ENCODE measurements at places on chromosomes 7 and 10.

GRCh38 chr7:107846324-107846723, 43.3 kb upstream of the SLC26A3 start:
- no peak overlapping the region for H3K4me3 ChIP-seq
- H3K4me1 ChIP-seq, result no peaks in the 10 kb centered on the region
- DNase-seq, result no peak
- H3K27ac ChIP-seq, result no peak overlapping the region
- H3K27me3 ChIP-seq, result no peaks in the 10 kb centered on the region
- H3K36me3 ChIP-seq, result no peaks in the 10 kb centered on the region

GRCh38 chr10:95815701-95816240, 59.8 kb downstream of the ENTPD1 start:
- no peak for DNase-seq
- no peak overlapping the region for H3K27ac ChIP-seq
- H3K4me1 ChIP-seq, result peaks cover 11% of the 10 kb centered on the region
- no peaks in the 10 kb centered on the region for H3K27me3 ChIP-seq
- no peaks in the 10 kb centered on the region for H3K36me3 ChIP-seq
- H3K4me3 ChIP-seq, result no peak overlapping the region

- H3K27me3 ChIP-seq, result no peaks in the 10 kb centered on the region
- H3K4me1 ChIP-seq, result no peaks in the 10 kb centered on the region
- no peak overlapping the region for H3K27ac ChIP-seq
- no peaks in the 10 kb centered on the region for H3K36me3 ChIP-seq
- no peak for DNase-seq
Observed at GRCh38 chr7:24764011-24764410, 6.7 kb upstream of the GSDME start.

DNA sequence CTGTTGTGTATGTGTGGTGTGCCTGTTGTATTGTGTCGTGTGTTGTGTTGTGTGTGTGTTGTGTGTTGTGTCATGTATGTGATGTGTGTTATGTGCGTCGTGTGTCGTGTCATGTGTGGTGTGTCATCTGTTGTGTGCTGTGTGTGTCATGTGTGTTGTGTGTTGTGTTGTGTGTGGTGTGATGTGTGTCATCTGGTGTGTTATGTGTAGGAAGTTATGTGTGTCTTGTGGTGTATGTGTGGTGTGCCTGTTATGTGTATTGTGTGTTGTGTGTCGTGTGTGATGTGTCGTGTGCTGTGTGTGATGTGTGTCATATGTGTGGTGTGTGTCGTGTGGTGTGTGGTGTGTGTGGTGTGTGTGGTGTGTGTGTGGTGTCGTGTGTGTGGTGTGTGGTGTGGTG, 145.2 kb downstream of the DNAJB6 start:
- H3K27me3 ChIP-seq, result no peaks in the 10 kb centered on the region
- H3K4me1 ChIP-seq, result peaks cover 30% of the 10 kb centered on the region
- no peaks in the 10 kb centered on the region for H3K36me3 ChIP-seq
- no peak overlapping the region for H3K27ac ChIP-seq
- DNase-seq, result no peak

DNA sequence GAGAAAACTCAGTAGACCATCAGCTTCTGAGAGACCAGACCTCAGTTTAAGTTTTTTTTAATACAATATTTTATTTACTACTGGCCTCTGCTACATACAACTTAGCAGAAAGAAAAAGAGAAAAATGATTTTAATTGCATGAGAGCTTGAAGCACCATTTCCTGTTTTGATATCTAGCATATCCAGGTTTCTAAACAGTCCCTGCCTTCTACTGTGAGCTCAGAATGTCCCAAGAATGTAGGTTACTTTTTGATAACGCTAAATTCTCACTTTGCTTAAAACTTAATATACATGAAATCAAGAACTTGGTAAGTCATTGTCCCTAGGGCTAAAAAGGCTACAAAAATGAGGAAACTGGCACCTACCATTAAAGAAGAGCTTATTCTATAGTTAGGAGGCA, 7.0 kb downstream of the TMEM243 start:
- peak overlapping the region; percentile 34 for H3K27ac ChIP-seq
- H3K27me3 ChIP-seq, result no peaks in the 10 kb centered on the region
- H3K4me3 ChIP-seq, result no peak overlapping the region
- H3K36me3 ChIP-seq, result no peaks in the 10 kb centered on the region

GRCh38 chr7:100563809-100564400, 9.8 kb downstream of the SAP25 start:
- H3K36me3 ChIP-seq, result peaks cover 27% of the 10 kb centered on the region
- H3K27ac ChIP-seq, result peak overlapping the region; percentile 32
- H3K4me1 ChIP-seq, result peaks cover 29% of the 10 kb centered on the region
- no peaks in the 10 kb centered on the region for H3K27me3 ChIP-seq
